Activated T-helper 1 cell treated with Interleukin-2 at 50 U/mL for 16 hours (primary cell): ENCODE measurements at places on chromosomes 2 and 18.

DNA sequence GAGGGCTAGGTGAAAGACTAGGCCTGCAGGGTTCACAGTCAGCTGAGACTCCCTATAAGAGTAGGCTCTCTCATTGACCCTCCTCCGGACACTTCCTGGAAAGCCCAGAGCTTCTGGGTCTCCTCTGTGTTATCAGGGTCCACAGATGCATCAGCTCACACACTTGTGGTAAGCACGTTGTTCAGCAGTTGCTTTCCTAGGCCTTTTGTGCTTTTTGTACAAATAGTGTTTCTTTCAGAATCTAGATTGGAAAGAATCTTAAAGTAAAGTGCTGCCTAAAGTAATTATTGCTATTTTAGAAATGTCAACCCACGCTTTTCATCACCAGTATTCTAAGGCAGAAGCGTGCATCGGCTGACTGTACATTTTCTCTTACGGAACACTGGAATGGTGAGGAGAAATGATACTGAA, 15.5 kb downstream of the SLC9A2 start:
- DNase-seq, result no peak

DNA sequence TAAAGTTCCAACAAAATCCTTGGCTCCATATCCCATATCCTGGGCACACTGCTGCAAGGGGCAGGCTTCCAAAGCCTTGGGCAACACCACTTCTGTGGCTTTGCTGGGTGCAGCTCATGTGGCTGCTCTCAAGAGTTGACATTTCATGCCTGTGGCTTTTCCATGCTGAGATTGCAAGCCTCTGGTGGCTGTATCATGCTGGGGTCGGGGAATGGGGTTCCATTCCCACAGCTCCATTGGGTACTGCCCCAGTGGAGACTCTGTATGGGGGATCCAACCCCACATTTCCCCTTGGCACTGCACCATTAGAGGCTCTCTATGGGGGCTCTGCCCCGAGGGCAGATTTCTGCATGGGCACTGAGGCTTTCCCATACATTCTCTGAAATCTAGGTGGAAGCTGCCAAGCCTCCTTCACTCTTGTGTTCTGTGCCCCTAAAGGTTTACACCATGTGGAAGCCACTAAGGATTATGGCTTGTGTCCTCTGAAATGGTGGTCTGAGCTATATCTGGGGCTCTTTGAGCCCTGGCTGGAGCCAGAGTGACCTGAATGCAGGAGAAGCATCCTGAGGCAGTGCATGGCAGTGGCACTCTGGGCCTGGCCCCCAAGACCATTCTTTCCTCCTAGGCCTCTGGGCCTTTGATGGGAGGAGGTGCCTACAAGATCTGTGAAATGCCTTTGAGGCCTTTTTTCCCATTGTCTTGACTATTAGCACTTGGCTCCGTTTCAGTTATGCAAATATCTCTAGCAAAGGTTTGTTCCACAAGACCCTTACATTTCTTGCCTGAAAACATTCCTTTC, 107.9 kb downstream of the PTGR3 start:
- no peak for DNase-seq

- DNase-seq, result no peak
These were observed 3.3 kb downstream of the MTCL1 start for GRCh38 chr18:8708670-8709069.

- DNase-seq, result no peak
These were observed 20.5 kb upstream of the RPL37A start for GRCh38 chr2:216478151-216478550.

DNA sequence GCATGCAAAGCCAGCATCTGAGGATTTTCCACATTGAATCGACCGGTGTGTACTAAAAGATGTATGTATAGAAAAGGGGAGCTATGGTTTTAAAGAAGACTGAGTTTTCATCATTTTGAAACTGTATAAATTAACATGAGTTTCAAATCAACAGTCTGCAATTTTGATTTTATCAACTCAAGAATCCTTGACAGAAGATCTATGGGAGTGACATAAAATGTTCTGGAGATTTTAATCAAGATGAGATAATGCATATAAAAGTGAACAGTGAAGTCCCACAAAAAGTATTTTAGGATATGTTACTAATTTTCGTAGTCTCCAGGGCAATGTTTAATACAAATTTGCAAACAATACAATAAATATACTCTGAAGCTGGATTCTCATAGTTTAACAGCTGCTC, 24.0 kb upstream of the CERS6 start:
- DNase-seq, result no peak

- DNase-seq, result no peak
These were observed 136.9 kb upstream of the FBXO11 start for GRCh38 chr2:48043131-48043700.

- no peak for DNase-seq
These were observed 601.7 kb downstream of the CBLN2 start for GRCh38 chr18:71942433-71942832.

DNA sequence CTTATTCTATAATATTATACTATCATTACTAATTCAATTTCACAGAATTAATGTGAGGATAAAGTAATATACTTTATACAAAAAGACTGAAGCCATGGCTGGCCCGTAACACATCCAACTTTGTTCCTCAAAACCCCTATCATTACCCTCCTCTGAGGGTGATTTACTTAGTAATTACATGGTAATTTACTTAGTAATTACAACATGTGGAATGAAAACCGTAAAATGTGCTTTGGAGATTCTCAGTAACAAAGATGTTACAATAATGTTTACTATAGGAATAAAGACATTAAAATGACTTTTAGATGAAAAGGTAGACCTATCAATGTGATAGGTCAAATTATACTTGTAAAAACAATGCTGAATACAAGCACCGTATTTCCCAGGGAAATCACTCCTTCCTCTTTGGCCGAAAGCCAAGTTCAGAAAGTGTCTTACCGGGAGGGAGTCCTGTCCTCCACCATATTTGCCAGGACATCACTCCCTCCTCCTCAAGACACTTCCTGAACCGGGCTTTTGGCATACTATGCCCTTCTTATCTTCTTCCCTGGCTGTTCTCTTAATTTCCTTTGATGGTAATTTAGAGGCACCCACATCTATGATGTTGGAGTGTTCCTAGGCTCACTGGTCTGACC, 1047.8 kb downstream of the SOCS6 start:
- no peak for DNase-seq
